ENCODE measurements at places on chromosomes 3 and 15. TPM values are rescaled to one million over a fixed set of nuclear protein-coding genes. Genes with fewer than 3 reads are reported as not detected.

Gene SPSB4
- total RNA-seq: not detected

Gene FEZF2
- not detected for total RNA-seq

Gene SLC22A14
- 0.21 TPM for total RNA-seq

Gene CAND2
- 1.2 TPM for total RNA-seq

Gene ANKRD34C
- not detected for total RNA-seq

Gene PRRT3
- 7.9 TPM for total RNA-seq

DNA sequence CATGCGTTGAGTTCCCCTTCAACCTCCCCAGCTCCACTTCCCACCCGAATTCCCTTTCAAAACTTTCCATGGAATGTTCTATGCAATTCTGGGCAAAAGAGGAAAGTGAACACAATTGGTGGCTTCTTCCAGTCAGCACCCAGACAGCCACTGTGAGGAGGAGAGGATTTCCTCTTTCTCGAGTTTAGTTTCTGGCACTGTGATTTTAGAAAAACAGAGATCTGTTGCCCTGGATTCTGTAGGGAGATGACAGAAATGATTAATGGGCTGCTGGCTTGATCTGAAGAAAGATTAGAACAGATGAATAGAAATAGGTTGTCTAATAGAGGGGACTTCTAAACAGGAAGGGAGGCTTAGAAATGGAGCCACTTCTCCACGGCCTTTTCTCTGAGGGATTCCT is 172.0 kb downstream of the MCTP2 start:
- DNase-seq: no peak
- no peaks in the 10 kb centered on the region for H3K27me3 ChIP-seq
- H3K4me1 ChIP-seq: no peaks in the 10 kb centered on the region
- H3K27ac ChIP-seq: no peak overlapping the region
- H3K4me3 ChIP-seq: no peak overlapping the region

DNA sequence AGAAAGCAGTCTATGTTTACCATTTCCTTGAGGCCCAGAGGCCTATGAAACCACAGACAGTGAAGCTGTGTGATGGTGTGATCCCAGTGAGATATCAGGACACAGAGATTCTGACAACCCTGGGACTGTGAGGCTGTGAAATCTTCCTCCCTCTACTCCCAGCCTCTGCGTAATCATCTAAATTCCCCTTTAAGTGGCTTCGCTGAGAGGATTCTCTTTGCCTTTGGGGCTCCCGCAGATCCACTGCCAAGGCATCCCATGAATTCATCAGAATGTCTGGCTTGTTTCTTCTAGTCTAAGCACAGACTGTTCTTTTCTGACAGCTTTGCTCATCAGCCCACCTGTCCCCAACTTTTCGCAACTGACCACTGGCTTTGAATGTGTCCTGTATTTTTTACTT is 901.2 kb upstream of the NR2F2 start:
- DNase-seq: no peak
- H3K4me1 ChIP-seq: no peaks in the 10 kb centered on the region
- H3K4me3 ChIP-seq: no peak overlapping the region
- H3K27ac ChIP-seq: no peak overlapping the region
- no peaks in the 10 kb centered on the region for H3K27me3 ChIP-seq

DNA sequence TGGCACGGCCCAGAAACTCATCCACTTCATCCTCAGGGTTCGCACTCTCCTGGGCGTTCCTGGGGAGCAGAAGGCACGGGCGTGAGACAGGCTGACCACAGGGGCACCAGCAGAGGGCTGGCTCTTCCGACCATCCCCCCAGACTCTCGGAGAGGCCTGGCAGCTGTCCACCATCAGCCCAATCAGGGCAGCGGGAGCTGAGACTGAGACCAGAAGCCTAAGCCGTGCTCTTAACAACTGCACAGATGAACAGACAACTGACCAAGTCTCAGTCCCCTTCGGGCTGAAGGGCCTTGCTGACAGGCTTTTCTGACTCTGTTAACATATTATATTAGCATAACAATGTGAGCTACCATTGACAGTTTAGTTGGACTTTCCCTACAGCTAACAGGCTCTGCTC is 118.0 kb downstream of the SEC22A start:
- no peak for DNase-seq
- no peaks in the 10 kb centered on the region for H3K36me3 ChIP-seq
- H3K27ac ChIP-seq: no peak overlapping the region
- peaks cover 8% of the 10 kb centered on the region for H3K27me3 ChIP-seq
- H3K4me1 ChIP-seq: no peaks in the 10 kb centered on the region
- no peak overlapping the region for H3K4me3 ChIP-seq

DNA sequence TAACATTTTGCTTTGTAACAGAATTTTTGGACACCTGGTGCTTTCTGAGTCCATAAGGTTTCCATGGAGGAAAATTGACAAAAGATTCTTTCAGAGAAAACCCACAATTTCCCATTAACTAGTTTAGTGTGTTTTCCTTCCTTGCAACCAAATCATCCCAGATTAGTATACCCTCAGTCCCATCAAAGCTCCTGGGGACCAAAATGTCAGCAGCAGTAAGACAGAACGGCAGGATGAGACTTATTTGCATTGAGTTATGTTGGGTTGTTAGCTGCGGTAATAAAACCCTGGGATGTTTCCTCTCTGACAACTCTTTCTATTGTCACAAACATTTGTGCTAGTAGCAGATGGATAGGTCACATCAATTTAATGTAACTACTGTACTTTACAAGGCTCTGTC is 32.4 kb upstream of the VPS33B start:
- no peak overlapping the region for H3K4me3 ChIP-seq
- H3K27me3 ChIP-seq: peaks cover 67% of the 10 kb centered on the region
- H3K27ac ChIP-seq: no peak overlapping the region
- no peaks in the 10 kb centered on the region for H3K4me1 ChIP-seq
- no peaks in the 10 kb centered on the region for H3K36me3 ChIP-seq

DNA sequence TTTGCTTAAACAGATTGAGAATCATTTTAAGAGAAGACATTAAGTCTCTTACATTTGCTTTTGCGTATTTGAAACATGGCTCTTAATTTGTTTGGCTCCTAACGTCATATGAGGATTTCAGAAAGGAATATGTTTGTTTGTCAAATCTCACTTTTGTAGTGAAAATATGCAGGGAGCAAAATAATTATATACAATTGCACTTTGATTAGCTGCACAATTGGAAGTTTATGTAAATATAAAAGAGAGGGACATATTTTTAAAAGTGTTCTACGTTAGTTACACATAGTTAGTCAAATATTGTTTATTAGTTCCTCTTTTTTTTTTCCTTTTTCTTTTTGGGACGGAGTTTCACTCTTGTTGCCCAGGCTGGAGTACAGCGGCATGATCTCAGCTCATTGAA is 42.7 kb upstream of the GOLIM4 start:
- H3K4me1 ChIP-seq: no peaks in the 10 kb centered on the region
- no peak overlapping the region for H3K4me3 ChIP-seq
- no peak overlapping the region for H3K27ac ChIP-seq
- H3K36me3 ChIP-seq: no peaks in the 10 kb centered on the region

GRCh38 chr3:182116386-182116785 is 404.7 kb downstream of the SOX2 start:
- H3K36me3 ChIP-seq: no peaks in the 10 kb centered on the region
- no peaks in the 10 kb centered on the region for H3K4me1 ChIP-seq
- no peak for DNase-seq
- H3K27me3 ChIP-seq: no peaks in the 10 kb centered on the region

- no peaks in the 10 kb centered on the region for H3K27me3 ChIP-seq
- no peak overlapping the region for H3K4me3 ChIP-seq
- peaks cover 14% of the 10 kb centered on the region for H3K4me1 ChIP-seq
- no peaks in the 10 kb centered on the region for H3K36me3 ChIP-seq
These were observed 53.6 kb upstream of the ATP13A3 start for GRCh38 chr3:194540274-194540905.

GRCh38 chr3:35965908-35966307 is 326.6 kb downstream of the ARPP21 start:
- no peaks in the 10 kb centered on the region for H3K27me3 ChIP-seq
- H3K4me1 ChIP-seq: no peaks in the 10 kb centered on the region
- no peak for DNase-seq
- no peak overlapping the region for H3K4me3 ChIP-seq
- H3K36me3 ChIP-seq: no peaks in the 10 kb centered on the region
- no peak overlapping the region for H3K27ac ChIP-seq

GRCh38 chr3:9056581-9056980 is 93.3 kb upstream of the RAD18 start:
- no peaks in the 10 kb centered on the region for H3K4me1 ChIP-seq
- H3K27me3 ChIP-seq: no peaks in the 10 kb centered on the region
- H3K27ac ChIP-seq: no peak overlapping the region
- H3K36me3 ChIP-seq: no peaks in the 10 kb centered on the region
- no peak overlapping the region for H3K4me3 ChIP-seq
- DNase-seq: no peak

DNA sequence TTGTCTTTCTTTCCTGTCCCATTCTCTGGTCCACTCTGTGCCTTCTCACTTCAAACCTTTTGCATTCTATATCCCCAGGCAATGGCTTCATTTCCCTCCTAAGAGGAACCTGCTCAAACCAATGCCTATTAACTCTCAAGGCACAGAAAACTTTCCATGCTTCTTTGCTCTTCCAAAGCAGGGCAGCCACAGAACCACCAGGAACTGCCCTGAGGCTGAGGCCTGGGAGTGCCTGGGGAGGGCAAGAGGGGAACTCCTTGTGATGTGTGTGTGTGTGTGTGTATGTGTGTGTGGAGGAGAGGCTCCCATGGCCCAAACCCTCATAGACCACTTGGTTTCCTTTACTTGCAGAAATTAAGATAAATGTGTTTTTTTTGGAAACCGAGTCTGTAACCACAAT is 14.1 kb upstream of the PGPEP1L start:
- no peaks in the 10 kb centered on the region for H3K4me1 ChIP-seq
- H3K27ac ChIP-seq: no peak overlapping the region
- no peak for DNase-seq
- H3K4me3 ChIP-seq: no peak overlapping the region

- no peaks in the 10 kb centered on the region for H3K36me3 ChIP-seq
- no peaks in the 10 kb centered on the region for H3K4me1 ChIP-seq
- H3K4me3 ChIP-seq: no peak overlapping the region
- no peak for DNase-seq
- no peaks in the 10 kb centered on the region for H3K27me3 ChIP-seq
- H3K27ac ChIP-seq: no peak overlapping the region
These were observed 311.4 kb downstream of the EPHB1 start for GRCh38 chr3:135106445-135106844.

- no peak for DNase-seq
- H3K27ac ChIP-seq: no peak overlapping the region
- H3K27me3 ChIP-seq: peaks cover 67% of the 10 kb centered on the region
- H3K4me1 ChIP-seq: peaks cover 29% of the 10 kb centered on the region
These were observed 76.0 kb downstream of the SLC12A8 start for GRCh38 chr3:125136515-125136914.
